ENCODE measurements at places on chromosomes 7 and 10.
A peak's percentile ranks its signal among the peaks of the same experiment; 100 is the strongest.

DNA sequence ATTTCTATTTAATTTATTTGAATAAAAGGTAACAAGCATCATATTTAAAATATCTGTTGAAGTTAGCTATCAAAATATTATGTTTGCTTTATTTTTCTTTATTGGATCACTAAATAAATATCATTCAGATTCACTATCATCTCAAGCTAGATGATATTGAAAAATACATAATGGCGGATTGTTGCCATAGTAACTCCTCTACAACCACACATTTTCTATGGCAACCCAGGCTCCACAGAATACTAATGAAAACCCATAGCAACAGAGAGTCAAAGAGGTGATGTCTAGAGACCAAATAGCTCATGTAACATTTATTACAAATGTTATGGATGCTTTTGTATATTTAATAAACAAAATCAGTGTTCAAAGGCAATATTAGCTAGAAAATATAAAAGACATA, 148.9 kb upstream of the CDK1 start:
- H3K4me1 ChIP-seq, result peaks cover 20% of the 10 kb centered on the region
- no peak for DNase-seq
- no peak overlapping the region for H3K4me3 ChIP-seq
- no peak overlapping the region for H3K27ac ChIP-seq
- no peaks in the 10 kb centered on the region for H3K27me3 ChIP-seq

- H3K4me1 ChIP-seq, result peaks cover 16% of the 10 kb centered on the region
- peak; percentile 43 for DNase-seq
- H3K27me3 ChIP-seq, result no peaks in the 10 kb centered on the region
These were observed 16.4 kb upstream of the RUFY2 start for GRCh38 chr10:68423522-68423921.

DNA sequence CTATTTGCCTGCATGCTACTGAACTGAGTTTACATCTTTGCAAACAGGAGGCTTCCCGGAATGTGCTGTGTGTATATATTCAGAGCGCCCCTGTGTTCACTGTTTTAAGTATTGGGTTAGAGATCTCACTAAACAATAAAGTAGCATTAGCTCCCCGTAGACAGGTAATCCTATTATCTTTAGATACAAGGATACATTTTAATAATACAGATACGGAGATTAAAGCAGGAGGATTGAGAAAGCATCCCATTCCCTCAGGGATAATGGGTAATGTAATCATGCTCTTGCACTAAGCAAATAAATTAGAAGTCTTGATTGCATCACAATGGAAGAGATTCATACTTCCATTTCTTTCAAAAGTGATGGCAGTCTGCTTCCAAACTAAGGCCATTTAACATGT, 809.0 kb downstream of the NRG3 start:
- no peaks in the 10 kb centered on the region for H3K36me3 ChIP-seq
- H3K4me3 ChIP-seq, result no peak overlapping the region
- no peak for DNase-seq

DNA sequence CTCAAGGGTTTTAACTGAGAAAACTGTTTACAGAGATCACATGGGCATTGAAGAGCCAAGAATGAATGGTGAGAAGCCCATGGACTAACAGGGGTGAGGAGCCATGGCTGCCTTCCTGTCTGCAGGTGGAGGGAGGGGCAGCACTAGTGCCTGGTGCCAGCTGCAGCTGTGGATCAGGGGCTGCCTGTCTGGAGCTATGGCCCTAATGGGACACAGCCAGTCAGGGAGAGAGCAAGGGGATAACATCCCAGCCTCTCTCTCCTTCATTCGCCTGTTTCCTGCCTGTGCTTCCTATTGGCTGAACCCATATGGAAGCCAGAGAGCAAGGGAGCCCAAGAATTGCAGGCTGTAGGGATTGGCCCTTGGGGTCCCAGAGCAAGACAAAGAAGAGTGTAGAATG, 125.8 kb upstream of the GAD2 start:
- DNase-seq, result no peak
- H3K4me3 ChIP-seq, result no peak overlapping the region
- no peaks in the 10 kb centered on the region for H3K4me1 ChIP-seq
- peaks cover 16% of the 10 kb centered on the region for H3K27me3 ChIP-seq

- H3K27ac ChIP-seq, result no peak overlapping the region
- no peak overlapping the region for H3K4me3 ChIP-seq
- no peaks in the 10 kb centered on the region for H3K36me3 ChIP-seq
These were observed 266.1 kb upstream of the KLF6 start for GRCh38 chr10:4051011-4051640.

Measured in activated T-cell treated with anti-CD3 and anti-CD28 coated beads, Interleukin-2, amount 50 U/mL, for 24 hours (primary cell).